ENCODE measurements at places on chromosomes 5 and 9.

DNA sequence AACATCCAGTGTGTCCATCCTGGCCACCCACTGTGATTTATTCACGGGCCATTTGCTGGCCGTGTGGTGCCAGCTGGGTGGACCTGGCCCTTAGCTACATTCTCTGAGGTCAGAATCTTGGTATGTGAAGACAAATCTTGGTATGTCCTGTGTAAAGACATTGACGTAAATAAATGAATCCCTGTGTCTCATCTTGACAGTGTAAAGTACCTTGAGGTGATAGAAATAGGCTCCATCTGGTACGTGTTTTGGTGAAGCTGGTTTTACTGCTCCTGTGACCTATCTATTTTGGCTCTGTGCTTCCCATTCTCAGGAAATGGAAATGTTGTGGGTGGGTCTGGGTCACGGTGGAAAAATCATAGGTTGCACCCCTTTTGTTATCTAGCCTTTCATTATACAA, 245.4 kb upstream of the ANKH start:
- no peak for DNase-seq

- DNase-seq, result peak; percentile 84
Measured at GRCh38 chr5:75567710-75568109, 43.5 kb upstream of the ANKDD1B start.

GRCh38 chr5:119396030-119396664, 40.3 kb downstream of the TNFAIP8 start:
- no peak for DNase-seq

DNA sequence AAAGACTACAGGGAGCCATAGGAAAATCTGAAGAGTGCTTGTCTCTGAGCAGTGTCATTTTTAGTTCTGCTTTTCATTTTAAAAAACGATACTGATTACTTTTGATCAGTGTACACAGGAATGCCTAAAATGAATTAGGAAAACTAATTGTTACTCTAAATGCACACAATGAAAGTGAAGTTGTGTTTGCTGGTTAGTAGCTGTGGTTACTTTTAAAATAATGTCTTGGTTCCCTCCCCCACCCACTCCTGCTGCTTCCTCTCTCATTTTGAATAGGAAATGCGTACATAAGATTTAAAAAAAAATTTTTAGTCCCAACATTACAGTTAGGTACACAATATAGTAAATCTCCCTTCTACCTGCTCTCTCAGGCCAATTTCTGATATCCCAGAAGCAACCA, 47.5 kb upstream of the PLPP1 start:
- peak; percentile 33 for DNase-seq

DNA sequence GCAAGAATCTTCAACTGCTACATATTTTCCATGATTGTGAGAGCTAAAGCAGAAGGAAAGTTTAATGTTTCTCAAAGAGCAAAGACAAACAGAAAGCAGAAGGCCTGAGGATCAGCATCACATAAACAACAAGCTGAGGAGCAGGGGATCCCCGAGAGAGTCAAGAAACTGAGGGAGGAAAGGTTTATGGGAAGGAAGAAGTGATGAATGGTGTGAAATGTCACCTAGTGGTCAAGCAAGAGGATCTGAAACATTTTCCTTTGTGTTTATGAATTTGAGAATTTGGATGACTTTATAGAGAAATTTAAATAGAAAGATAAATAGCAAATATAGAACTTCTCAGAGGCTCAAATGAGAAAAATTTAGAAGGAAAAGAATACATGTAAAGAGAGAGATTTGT, 481.9 kb downstream of the CHSY3 start:
- DNase-seq, result no peak

DNA sequence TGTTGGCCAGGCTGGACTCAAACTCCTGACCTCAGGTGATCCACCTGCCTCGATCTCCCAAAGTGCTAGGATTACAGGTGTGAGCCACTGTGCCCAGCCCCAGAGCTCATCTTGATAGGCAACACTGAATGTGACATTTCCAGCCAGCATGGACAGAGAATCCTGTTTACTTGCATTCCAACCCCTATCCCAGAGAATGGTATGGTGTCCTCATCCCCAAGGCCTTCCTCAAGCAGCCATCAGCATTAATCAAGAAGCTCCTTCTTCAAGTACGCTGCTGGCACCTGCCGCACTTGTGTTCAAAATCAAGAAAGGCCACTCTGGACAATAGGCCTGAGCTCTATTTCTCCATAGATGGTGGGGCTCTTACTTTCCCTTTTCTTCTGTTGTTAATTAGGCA, 40.2 kb downstream of the STARD4 start:
- DNase-seq, result no peak

DNA sequence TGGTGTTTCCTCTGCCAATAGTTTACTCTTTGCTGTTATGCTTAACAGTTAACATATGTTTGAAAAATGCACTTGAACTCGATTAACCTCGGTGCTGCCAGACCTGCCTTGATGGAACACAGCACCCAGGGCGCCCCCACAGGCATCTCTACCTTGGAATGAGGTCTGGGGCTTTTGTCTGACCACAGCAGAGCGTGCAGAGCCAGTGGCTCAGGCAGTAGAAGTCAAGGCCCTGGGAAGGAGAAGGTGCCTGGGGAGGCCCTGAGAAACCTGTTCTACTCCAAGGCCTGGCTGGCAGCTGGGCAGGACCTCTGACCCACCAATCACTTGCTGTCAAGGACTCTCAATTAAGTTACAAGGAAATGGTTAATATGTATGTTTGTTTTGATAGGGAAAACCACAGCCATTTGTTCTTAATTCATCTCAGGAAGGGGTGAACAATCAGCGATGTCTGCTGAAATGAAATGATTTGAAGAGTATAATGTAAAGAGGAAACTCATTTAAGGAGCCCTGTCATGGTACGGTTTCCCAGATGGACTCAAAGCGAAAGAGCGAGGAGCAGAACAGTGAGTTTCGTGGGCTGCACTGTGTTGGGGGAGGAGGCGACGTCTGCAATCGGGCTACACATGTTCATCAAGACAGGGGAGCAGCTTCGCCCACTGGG, 21.9 kb downstream of the MACROH2A1 start:
- peak; percentile 50 for DNase-seq

- DNase-seq, result no peak
Measured at GRCh38 chr9:70832492-70832891, 288.9 kb downstream of the TRPM3 start.

DNA sequence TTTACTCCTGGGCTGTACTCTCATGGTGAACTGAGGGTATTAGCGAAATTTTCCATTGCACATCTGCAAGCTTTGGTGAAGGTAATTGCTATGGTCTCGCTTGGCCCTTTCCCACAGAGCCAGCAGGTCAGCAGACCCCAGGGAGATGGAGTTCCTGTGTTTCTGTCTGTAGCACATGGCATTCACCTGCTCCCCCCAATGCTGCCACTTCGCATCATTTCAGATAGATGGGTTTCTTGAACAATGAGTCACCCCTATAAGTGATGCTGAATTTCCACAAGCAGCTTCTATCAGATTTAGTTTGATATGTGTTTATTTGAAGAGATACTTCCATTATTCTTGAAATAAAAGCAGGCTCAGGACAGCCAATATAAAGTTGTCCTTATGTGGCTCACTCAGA, 117.8 kb downstream of the ERCC6L2 start:
- DNase-seq, result no peak

DNA sequence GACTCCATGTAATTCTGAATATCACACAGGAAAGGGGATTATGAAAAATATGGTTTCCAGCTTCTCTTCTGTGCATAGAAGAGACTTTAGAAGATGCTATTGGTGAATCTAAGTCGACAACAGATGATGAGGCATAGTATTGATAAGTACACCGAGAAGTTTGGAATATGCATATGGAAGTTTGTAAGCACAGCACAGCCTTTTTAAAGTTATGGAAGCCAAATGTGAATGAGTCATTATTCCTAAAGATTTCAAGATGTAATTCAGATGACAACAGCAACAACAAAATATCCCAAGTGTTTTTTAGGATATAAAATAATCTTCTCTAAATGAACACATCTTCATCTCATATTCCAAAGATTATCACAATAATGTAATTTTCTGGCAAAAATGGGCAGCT, 1723.3 kb downstream of the EFNA5 start:
- no peak for DNase-seq

- DNase-seq, result peak; percentile 42
Measured at GRCh38 chr5:14109041-14109747, 33.9 kb upstream of the TRIO start.

GRCh38 chr9:127805620-127806019, 2.9 kb downstream of the FPGS start:
- peak; percentile 44 for DNase-seq

- DNase-seq, result no peak
Measured at GRCh38 chr9:121751686-121752445, 100.4 kb downstream of the DAB2IP start.

GRCh38 chr5:33843579-33843978, 48.2 kb downstream of the ADAMTS12 start:
- no peak for DNase-seq

DNA sequence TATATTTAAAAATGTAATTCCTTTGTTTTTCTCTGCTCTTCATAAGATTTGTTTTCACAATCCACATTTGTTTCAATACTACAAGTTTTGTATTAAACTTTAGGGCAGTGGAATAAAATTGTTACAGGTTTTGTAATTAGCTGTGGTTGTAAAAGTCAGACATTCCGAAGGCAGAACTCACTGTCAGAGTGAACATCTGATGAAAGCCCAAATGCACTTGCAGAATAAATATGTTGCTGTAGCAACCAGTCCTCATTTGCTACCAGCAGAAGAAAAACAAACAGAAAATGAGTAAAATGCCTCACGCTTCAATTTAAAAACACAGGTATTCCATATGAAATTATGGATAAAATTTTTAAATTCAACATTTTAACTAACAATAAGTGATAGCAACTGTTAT, 740.1 kb upstream of the FAM174A start:
- no peak for DNase-seq

DNA sequence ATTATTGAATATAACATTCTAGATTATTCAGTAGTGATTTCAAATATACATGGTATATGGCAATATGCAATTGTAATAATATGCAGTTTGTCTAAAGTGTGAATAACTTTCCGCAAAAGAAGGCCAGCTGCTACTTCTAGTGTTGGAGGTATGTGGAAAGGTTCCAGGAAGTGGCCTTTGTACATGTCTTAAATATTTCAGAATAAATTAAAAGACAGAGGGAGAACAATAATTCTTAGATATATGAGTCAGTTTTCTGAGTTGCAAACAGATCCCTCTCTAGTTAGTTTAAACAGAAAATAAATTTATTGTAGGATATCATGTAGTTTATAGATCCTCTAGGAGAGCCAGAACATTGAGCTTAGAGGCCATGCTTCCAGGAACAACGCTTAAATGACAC, 210.8 kb upstream of the ELL2 start:
- no peak for DNase-seq

- DNase-seq, result no peak
Measured at GRCh38 chr5:123180178-123180577, 91.1 kb downstream of the PRDM6 start.

DNA sequence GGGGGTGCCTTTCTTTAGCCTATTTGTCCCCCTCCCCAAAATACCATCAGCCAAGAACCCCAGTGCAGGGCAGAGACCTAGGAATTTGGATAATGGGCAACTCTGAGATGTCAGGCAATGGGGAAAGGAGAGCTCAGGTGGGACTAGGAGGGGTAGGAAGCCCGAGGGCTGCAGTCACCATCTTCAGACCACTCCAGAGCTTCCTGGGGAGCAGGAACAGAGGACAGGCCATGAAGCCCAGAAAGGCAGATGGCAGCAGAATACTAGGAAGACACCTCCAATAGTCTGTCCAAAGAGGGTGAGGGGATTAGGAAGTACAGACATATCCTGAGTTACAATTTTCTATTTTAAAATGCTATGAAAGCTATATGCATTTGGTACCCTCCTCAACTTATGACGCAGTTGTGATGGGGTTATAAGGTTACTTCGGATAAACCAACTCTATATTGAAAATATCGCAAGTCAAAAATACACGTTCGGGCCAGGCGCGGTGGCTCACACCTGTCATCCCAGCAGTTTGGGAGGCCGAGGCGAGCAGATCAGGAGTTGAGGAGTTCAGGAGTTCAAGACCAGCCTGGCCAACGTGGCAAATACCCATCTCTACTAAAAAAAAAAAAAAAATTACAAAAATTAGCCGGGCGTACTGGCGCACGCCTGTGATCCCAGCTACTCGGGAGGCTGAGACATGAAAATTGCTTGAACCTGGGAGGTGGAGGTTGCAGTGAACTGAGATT, 34.6 kb upstream of the IL17B start:
- DNase-seq, result no peak

DNA sequence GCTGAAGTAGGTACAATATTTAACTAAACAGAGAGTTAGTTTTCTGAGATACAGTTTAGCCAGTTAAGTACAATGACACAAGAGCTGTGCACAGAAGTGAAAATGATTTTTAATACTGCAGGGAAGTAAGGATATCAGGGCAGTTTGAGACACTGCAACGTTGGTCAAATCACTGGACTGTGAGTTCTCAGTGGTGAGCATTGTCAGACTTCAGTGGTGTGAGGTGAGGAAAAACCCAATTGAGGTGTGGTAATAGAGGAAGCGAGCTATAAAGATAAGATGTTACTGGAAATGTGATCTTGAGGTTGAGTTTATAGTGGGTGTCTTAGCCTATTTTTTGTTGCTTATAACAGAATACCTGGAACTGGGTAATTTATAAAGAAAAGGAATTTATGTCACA, 12.8 kb upstream of the FBXL7 start:
- DNase-seq, result no peak

DNA sequence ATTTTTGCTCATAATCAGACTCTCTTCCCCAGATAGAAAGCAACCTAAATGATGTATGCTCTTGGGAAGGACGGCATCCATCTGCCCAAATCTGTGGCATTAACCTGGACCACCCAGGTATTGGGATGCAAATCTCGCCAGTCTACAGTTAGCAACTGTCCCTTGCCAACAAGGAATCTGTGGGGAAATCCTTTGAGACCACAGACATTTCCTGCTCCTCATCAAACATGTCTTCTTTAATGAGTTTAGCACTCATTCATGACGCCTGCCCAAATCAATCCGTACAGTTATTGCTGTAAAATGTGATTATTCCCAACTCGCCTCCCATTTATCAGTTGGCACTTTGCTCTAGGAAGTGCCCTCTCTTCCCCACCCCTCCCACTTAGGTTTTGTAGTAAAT, 7.8 kb downstream of the ROR2 start:
- no peak for DNase-seq

DNA sequence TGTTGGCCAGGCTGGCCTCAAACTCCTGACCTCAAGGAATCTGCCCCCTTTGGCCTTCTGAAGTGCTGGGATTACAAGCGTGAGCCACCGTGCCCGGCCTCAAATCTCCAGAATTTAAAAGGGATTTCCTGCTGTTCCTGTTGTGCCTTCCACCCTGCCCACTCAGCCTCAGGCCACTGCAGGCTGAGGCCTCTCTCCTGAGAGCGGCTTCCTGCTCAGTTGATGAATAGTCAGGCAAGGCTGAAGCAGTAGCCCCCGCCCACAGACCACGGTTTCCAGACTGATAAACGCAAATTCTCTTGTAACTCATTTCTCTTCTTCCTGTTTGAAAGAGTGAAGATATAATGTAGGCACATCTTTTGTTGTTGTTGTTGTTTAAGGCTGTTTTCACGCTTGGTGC, 127.0 kb upstream of the PLCXD3 start:
- no peak for DNase-seq
